Stimulated activated CD8-positive, alpha-beta memory T cell treated with anti-CD3 and anti-CD28 coated beads, Interleukin-15, amount 100 ng/mL, for 48 hours (primary cell): ENCODE measurements at places on chromosomes 5 and 9.

GRCh38 chr5:90934091-90934719, 375.6 kb downstream of the ADGRV1 start:
- no peak for DNase-seq

DNA sequence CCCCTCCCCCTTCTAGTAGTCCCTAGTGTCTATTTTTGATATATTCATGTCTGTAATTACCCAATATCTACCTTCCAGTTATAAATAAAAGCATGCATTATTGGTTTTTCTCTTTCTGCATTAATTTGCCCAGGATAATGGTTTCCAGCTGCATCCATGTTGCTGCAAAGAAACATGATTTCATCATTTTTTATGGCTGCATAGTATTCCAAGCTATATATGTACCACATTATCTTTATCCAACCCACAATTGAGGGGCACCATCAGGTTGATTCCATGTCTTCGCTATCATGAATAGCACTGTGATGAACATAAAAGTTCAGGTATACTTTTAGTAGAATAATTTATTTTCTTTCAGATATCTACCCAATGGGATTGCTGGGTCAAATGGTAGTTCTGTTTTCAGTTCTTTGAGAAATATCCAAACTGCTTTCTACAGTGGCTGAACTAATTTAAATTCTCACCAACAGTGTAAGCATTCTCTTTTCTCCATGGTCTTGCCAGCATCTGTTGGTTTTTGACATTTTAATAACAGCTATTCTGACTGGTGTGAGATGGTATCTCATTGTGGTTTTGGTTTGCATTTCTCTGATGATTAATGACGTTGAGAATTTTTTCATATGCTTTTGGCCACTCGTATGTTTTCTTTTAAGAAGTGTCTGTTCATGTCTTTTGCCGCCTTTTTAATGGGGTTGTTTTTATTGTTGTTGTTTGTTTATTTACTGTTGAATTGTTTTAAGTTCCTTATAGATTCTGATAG, 746.1 kb upstream of the MEF2C start:
- no peak for DNase-seq

DNA sequence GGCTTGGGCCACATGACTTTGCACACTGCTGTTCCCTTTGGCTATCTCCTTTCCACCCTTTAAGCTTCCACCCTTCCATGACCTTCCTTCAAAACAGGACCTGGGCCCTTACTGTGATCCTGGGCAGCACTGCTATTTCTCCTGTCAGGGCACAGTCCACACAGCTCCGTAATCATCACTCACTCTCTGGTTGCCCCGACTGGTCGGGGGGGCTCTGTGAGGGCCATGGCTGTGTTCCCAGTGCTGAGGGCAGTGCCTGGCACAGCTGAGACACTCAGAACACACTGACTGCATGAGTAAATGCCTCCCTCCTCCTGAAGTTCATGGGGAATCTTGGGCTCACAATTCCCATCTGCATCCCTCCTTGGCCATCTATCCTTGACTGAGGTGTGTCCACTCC, 12.2 kb downstream of the TRAF1 start:
- no peak for DNase-seq

DNA sequence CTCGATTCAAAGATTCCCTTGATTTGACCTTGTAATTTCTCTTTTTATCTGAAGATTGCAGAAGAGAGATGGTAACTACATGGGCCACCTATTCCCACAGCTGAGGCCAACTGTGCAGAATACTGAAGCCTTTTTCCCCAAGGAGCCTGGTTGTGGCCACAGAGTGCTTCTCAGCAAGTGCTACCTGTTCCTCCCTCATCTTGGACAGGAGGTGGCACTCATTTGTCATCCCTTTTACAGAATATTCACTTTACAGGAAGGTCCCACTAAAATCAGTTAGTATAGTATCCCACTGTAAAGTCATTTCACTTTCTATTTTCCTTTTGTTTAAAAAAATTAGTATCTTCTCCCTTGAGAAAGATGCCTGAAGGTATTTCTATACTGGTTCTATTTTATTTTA, 346.4 kb downstream of the ARL15 start:
- DNase-seq: no peak

DNA sequence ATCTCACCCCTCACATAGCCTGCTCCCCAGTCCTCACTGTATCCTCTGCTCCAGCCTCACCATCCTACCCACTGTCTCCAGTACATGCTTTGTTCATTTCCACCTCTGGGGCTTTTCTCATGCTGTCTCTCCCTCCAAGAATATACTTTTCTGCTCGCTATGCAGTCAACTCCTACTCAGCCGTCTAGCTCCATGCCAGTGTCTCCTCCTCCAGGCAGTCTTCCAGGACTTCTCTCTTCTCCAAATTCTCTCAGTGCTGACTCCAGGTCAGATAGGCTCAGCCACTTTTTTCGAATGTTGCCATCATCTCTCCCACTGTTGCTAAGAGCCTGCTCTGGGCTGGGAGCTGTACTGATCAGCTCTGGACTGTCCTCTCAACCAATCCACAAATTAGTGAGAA, 8.0 kb upstream of the DAB2IP start:
- no peak for DNase-seq

DNA sequence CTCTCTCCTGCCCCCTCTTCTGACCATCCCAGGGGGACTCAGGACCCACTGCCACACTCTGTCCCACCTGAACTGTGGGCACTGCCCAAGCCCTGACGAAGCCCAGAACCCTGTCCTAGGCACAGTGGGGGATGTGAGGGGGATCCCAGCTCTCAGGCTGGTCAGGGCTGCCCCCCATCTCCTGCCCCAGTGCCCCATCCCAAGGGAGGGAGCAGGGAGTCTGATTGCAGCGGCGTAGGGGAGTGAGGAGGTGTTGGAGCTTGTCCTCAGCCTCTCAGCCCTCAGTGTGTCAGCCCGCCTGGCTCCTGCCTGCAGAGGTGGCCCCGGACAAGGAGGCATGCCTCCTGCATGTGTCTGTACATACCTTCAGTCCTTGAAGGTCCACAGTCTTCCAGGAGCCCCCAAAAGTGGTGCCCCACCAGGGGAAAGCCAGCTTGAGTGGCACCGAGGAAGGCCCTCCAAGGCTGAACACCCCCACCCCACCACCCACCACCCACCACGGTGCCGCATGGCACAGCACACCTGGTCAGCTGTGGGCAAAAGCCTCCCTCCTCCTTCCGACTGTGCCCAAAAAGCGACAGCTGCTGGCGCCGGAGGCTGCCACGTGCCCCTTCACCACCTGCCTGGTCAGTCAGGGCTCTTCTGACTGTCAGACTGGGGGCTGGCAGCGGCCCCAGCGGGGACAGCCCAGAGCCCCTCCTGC, 930 bp downstream of the SARDH start:
- no peak for DNase-seq

GRCh38 chr5:132667761-132668705, 5.8 kb upstream of the IL4 start:
- no peak for DNase-seq

- DNase-seq: no peak
Measured at GRCh38 chr5:22542340-22542739, 310.8 kb downstream of the CDH12 start.

DNA sequence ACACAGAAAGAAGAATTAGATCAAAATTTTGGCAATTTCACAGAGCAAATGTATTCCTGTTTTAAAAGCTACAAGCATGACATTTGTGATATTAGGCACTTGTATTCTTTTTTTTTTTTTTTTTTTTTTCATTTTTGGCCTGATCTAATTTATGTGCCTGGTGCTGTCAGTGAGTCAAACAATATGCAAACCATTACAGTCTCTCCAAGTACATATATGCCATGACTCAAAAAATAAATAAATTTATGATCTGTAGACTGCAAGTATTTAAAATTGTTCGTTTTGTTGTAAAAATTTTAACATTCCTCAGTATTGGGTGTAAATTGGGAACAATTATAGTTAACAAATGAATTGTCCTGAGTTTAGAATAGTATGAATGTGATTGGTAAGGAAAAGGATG, 51.4 kb downstream of the CDH9 start:
- no peak for DNase-seq

DNA sequence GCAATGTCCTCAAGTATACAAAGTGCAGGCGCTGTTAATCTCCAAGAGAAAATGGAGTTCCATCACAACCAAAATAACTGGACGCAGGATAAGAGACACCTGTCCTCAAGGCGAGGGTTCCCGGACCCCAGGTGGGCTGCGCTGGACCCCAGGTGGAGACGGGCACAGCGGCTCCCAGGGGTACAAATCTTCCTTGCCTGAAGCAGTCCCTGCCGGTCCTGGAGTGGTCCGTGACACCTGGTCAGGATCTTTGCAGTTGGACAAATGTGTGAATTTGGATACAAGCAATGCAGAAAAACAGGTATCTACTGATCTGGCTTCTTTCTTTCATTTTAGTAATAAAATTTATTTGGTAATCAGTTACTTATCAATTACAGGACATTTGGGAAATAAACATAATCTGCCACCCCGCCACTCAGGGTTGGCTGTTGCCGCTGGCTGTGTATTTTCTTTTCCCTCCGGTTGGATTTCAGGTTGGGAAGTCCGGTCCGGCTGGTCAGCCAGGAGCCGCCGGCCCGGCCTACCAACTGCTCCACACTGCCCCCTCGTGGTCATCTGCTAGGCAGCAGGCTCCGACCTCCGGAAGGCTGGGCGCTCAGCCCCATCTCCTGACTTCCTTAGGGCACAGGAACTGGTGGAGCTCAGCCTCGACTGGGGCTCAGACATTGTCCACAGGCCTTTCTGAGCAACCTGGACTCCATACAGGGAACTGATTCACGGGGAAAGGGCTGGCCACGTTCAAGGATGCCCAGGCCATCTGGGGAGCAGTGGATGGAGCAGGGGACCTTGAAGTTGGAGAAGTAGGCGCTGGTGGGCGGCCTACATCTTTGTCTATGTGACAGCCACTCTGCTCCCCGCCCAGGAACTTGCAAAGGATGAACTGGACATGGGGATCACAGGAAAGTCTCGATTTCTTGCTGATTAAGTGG, 43.4 kb downstream of the NXNL2 start:
- peak; percentile 26 for DNase-seq

- DNase-seq: no peak
Measured at GRCh38 chr9:114303571-114303970, 19.3 kb upstream of the ORM1 start.

DNA sequence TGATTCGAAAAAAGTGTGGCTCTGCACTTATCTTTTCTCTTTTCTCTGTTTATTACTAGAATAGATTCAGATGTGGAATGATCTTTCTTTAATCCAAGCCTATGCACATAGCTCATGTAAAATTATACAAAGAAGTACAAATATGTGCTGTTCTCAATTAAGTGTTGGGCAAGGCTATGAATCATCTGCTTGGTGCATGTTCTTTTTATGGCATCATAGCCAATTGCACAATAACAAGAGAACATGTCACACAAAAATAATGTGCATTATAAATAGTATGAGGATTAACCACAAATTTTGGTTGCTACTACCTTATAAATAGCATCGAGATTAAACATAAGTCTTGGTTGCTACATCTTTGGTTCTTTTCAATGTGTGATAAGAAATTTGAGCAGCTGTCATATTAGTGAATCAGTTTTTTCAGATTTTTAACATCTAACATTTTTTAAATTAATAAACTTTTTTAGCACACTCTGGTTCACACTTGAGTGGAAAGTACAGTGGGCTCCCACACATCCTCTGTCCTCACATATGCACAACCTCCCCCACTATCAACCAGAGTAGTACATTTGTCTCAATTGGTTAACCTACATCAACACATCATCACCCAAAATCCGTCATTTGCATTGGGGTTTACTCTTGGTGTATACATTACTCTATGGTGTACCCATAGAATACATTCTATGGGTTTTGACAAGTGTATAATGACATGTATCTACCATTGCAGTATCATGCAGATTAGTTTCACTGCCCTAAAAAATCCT, 6.8 kb upstream of the RECK start:
- no peak for DNase-seq

- no peak for DNase-seq
Measured at GRCh38 chr5:111597491-111597890, 85.2 kb upstream of the STARD4 start.

- no peak for DNase-seq
Measured at GRCh38 chr5:1474866-1475543, 29.8 kb upstream of the SLC6A3 start.

DNA sequence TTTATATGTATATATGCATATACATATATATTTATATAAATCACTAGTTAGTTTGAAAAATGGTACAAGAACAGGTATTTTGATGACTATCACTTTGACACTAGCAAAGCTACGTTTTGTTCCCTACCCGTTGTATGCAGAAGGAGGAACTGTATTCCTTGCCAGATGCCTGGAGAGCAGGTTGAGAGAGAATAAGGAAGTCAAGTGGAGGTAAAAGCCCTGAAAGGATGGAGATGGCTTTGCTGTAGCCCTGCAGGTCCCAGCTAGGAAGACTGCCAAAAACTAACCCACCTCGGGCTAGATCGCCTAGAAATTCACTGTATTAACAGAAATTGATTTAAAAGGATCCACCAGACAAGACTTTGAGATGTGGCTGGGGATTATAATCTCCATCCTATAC, 229.3 kb downstream of the RFX3 start:
- no peak for DNase-seq

DNA sequence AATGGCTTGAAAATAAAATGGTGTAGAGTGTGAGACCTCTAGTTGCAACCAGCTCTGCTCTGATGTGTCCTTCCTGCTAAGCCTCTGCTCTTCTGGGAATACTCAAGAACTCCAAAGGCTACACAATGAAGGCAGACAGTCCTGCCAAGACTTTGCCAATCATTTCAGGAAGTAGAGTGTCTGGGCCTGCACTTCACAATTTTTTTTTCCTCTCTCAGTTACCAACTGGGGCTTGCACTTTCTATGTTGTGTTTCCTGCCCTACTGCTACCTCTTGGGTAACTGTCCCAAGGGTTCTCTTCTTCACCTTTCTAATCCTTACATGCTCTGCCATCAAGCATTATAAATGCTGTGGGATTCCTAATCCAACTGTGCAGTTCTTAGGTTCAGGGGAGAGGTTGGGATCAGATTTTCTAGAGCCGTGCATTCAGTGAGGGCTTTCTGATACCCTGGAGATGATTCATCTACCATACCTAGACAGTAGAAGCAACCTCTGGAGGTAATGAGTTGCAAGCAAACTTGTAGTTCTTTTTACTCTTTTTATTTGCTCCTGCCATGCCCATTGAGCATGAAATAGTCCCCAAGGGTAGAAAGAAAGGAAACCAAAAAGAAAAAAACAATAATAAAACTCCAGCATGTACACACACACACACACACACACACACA, 365.9 kb downstream of the MLLT3 start:
- DNase-seq: no peak

GRCh38 chr5:82364497-82364896, 86.3 kb upstream of the RPS23 start:
- no peak for DNase-seq

- DNase-seq: no peak
Measured at GRCh38 chr9:92762781-92763708, 1.6 kb downstream of the BICD2 start.

GRCh38 chr9:131334629-131335367, 45.3 kb downstream of the PLPP7 start:
- DNase-seq: no peak

DNA sequence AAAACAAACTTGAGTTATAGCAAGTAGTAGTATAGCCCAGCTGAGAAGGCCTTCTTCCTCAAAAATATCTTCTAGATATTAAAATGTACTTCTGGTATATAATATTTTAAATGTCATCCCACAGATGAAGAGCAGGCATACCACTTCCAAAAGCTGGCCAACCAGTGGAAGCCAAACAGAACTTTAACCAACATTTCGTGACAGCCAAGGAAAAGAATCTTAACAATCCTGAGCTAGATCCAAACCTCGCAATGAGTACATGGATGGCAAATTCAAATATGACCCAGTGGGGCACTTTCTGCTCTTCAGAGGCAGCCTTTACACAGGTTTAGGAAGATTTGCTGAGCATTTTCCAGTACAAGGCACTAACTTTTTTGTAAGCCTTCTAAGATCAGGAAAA, 91.8 kb upstream of the ACO1 start:
- DNase-seq: no peak
